ENCODE measurements at places on chromosomes 2 and 18.
A peak's percentile ranks its signal among the peaks of the same experiment; 100 is the strongest.

- DNase-seq = no peak
Observed at GRCh38 chr2:232538671-232539070, 821 bp upstream of the CHRNG start.

- DNase-seq = no peak
Observed at GRCh38 chr2:207320381-207321159, 154.8 kb upstream of the KLF7 start.

- no peak for DNase-seq
Observed at GRCh38 chr2:134104754-134105153, 149.1 kb upstream of the MGAT5 start.

DNA sequence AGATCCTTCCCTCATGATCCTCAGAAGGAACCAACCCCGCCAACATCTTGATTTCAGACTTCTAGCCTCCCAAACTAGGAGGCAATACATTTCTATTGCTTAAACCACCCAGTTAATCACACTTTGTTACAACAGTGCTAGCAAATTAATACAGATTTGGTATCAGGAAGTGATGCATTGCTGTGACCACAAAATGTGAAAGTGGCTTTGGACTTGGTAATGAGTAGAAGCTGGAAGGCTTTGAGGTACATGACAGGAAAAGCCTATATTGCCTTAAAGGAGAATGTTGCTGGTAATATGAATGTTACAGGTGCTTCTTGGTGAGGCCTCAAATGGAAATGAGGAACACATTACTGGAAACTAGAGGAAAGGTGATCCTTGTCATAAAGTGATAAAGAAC lies 260.3 kb downstream of the SATB2 start:
- DNase-seq = no peak

- no peak for DNase-seq
Observed at GRCh38 chr2:152071092-152071491, 27.8 kb downstream of the CACNB4 start.

- no peak for DNase-seq
Observed at GRCh38 chr2:136327162-136327852, 209.4 kb upstream of the CXCR4 start.

- no peak for DNase-seq
Observed at GRCh38 chr2:106274668-106275067, 80.6 kb upstream of the UXS1 start.

DNA sequence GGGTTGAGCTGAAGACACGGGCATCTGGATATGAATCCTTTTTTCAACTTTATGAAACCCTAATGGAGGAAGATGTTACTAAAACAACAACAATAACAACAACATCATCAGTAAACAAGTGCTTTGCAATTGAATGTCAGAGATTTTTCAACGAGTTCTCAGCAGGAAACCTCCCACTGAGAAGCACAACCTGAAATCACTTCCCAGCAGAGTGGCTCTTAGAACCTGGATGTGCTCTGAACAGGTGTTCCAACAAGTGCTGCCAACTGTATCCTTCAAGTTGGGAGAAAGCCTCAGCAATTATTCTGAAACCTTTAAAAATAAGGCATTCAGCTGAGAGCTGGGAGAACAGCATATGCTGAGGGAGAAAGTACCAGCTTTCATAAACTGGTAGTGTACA lies 1622.7 kb upstream of the CELF4 start:
- no peak for DNase-seq

GRCh38 chr2:174570318-174570958 lies 27.2 kb downstream of the WIPF1 start:
- DNase-seq = no peak

DNA sequence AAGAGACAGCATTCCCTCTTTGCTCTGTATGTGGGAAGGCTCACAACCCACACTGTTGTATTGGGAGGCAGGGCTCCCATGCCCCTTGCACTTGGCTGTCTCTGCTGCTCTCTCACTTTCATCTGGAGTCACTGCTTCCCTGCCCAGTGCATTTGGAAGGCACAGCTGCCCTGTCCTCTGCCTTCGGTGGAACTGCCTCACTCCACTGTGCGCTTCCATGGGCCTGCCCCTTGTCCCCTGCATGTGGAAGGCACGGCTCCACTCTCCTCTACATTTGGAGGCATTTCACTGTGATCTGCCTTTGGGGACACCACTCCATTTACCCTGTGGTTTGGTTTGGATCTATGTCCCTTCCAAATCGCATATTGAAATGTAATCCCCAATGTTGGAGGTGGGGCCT lies 9.1 kb upstream of the PROM2 start:
- no peak for DNase-seq

DNA sequence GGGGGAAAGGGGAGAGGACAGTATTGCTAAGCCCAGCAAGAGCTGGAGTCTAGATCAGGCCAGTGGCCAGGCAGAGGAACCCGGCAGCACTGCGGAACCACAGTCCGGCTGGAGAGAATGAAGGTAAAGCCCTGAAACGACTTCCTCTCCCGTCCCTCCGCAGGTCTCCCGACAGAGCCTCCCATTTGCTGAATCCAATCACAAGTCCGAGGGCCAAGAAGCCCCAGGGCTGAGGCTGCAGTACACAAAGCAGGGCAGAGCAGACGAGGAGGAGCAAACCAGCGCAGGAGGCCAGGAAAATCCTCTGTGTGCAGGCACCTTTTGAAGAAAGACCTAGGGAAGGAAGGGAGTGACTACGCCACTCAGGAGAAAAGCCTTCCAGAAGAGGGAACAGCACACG lies 104.4 kb downstream of the OSBPL1A start:
- no peak for DNase-seq

DNA sequence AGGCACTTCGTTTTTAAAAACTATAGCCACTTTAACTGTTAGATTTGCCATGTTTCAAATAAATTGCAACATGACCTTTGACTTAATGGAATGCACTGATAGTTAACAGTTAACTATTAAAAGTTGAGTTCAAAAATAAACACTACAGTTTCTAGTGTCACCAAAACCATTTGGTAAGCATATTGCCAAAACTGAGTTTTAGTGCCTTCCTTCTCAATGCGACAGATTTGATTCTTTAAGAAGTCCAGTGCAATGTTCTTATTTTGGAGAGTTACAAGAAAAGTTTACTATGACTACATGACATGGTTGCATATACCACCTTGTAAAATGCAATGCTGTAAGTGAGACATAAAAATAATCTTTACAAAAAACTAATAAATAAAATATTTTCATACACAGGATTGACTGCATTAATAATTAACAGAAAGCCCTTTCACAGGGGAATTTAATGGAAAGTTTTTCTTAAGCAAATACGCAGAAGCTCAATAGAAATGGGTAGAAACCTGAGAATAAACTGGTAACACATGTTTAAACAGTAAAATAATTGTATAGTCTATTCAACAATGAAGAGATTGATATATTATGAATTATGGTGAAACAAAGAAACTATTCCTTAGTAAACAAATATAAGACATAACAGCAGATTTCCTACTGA lies 53.8 kb downstream of the GRB14 start:
- DNase-seq = no peak

- peak; percentile 80 for DNase-seq
Observed at GRCh38 chr2:216694082-216694825, 1.1 kb downstream of the IGFBP5 start.

- no peak for DNase-seq
Observed at GRCh38 chr2:173572848-173573247, 218.2 kb downstream of the CDCA7 start.

GRCh38 chr2:207939342-207940108 lies 85.8 kb downstream of the PLEKHM3 start:
- no peak for DNase-seq

DNA sequence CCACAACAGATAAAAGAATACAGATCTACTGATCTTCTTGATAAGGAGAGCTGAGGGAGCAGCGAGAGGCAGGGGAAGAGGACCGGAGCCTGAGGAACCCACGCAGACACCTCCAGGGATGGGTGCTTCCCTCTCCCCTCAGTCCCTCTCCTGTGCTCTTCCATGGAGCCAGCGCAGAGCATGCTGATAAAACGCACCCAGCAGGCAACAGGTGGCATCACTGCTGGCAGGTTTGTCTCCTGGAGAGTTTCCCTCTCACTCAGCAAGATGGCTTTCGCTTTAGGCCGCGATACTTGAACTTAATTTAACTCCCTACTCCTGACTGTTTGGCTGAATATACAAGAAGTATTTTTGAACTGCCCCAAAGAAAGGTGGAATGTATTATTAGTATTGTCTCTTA lies 163.0 kb upstream of the REV1 start:
- no peak for DNase-seq

- no peak for DNase-seq
Observed at GRCh38 chr18:44149706-44150105, 531.0 kb upstream of the SETBP1 start.

DNA sequence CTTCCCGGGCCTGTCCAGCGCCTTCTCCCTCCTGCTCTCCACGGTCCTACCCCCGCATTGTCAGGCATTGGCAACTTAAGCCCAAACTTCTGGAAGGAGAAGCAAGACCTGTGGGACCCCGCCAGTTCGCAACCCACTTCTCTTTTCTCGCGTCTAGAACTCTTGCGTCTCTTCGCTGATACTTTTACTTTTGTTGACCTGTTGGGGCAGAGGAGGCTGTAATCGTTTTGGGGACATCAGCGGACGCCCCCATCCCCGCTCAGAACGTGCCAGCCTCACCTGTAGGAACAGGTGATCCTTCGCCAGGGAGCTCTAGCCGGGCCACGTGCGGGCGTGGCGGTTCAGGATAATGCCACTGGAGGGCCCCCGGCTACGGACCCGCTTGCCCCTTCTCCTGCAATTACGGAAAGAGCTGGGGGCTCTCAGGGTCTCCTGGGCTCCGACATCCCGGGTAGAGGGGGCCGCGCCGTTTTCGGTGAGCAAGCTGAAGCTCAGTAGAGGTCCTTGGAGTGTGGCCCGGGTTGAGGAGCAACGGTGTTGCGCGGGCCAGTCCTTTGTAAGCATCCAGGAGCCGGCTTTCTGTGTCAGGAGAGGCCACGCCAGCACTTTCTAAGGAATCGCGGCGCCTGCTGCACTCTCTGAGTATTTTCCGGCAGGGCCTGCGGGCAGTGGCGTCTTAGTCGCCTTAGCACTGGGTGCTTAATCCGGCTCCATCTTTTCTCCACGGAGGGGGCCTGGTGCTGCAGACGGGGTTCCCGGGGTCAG lies 1.6 kb downstream of the MTCL1 start:
- peak; percentile 89 for DNase-seq

- no peak for DNase-seq
Observed at GRCh38 chr2:199833525-199833924, 17.5 kb downstream of the FTCDNL1 start.

DNA sequence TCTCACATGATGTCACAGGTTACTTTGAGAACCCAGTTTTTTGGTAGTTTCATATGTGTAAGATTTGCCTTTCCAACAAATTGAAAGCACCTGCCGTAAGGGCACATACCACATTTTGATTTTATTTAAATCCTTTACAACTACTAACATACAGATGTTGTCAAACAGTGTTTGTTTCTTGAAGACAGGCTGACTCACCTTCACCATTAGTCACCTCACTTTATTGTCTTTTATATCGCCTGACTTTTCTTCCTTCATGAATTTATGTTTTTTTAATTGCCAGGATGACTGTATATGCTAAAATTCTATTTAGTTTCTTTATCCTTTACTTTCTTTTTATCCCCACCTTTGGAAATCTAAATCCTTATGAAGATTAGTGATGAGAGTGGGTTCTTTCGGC lies 886.7 kb downstream of the SUCLG1 start:
- DNase-seq = no peak

DNA sequence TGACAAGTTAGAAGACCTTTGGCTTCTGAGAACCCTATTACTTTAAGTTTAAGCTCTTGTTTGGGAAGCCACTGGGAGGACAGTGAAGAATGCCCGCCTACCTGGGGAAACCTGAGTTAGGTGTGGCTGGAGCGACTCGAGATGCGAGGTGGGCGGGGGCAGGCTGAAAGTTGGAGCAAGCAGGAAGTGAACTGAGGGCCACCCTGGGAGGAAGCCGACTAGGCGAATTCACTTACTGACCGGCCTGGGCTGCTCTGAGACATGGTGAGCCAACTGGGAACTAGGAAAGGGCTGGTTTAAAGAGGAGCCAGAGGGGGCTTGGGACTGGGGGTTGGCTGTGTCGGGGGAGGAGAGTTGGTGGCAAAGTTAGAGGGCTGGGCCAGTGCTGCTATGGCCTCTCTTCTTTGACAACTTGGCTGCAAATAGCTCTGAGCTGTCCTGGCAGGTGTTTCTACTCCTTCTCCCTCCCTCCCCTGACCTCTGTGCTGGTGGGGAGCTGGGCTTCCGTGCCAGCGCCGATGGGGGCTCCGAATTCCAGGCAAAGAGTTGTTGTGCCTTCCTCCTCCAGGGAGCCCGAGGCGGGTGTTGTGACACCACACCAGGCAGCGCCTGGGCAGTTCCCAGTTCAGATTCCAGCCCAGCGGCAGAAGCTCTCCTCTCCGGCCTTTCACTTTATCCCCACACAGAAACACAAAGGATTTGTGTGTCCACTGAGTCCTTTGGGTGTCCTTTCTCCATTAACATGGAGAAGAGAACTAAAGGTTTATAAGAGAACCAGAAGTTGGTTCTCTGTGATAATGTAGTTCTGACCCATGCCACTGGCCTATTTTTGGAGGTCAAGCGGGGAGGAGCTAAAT lies at the start of gene VAMP8:
TSS of gene VAMP8 (plus strand) at position 201 of the 857 bp plus-strand sequence. CDS start at position 262, 61 bp downstream.
- DNase-seq = no peak

DNA sequence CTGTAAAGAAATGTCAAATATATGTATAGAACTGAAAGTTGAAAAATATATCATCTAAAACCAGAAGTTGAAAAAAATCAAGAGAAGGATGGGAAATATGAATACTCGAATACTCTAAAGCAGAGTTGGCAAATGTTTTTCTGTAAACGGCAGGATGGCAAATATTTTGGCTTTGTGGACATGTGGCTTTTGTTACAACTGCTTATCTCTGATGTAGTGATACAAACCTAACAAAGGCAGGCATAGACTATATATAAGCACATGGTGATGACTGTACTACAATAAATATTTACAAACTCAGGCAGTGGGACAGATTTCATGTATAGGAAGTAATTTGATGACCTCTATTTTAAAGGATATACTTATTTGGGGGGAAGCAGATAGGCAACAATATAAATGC lies 224.6 kb upstream of the LRRTM4 start:
- DNase-seq = no peak

- DNase-seq = peak; percentile 41
Observed at GRCh38 chr2:190121971-190122370, 59.4 kb upstream of the MSTN start.

DNA sequence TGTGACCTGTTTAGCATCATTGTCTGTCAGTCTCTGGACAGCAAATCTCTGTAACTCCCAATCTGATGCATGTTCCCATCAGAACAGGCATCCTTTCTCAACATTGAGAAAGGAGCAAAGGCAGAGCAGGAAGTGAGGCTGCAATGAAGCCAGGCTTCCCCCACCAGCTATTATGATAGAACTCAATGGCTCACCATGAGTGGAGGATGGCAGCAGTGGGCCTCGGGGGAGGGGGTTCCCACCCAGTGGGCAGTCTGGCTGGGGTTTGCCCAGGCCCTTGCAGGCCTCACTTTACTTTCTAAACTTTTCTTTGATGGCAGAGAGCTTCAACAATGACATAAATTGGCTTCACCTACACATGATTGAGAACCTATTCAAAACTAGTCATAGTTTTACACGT lies 240.6 kb upstream of the CXCR4 start:
- DNase-seq = no peak

All from NCI-H82 (cell line).